DND-41 (cell line): ENCODE measurements at places on chromosomes 2 and 18.

DNA sequence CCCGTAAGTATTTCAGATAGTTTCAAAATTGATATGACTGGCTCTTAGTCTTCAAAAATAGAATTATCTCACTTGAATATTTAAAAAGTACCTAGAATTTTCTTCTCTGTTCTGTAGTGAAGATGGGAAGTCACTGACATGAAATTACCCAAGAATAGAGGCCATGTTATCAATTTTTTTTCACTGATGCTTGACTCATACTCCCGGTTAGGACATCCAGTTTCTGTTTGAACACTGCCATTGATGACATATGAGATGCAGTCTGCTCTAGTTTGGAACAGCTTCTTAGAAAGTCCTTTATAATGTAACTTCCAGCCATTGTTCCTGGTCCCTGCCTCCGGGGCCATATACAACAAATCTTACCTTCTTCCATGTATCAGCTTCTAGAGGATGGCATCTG, 26.0 kb downstream of the MAP3K20 start:
- no peaks in the 10 kb centered on the region for H3K27me3 ChIP-seq
- H3K36me3 ChIP-seq: peaks cover 14% of the 10 kb centered on the region
- DNase-seq: no peak
- no peaks in the 10 kb centered on the region for H3K4me1 ChIP-seq
- no peak overlapping the region for H3K4me3 ChIP-seq

GRCh38 chr2:203758841-203759689, 52.6 kb downstream of the CD28 start:
- H3K27me3 ChIP-seq: no peaks in the 10 kb centered on the region
- peak overlapping the region; percentile 23 for H3K27ac ChIP-seq
- no peak overlapping the region for H3K4me3 ChIP-seq
- no peaks in the 10 kb centered on the region for H3K36me3 ChIP-seq
- H3K4me1 ChIP-seq: no peaks in the 10 kb centered on the region

GRCh38 chr2:57160976-57161375, 885.6 kb upstream of the VRK2 start:
- H3K36me3 ChIP-seq: no peaks in the 10 kb centered on the region
- DNase-seq: no peak
- no peak overlapping the region for H3K27ac ChIP-seq

DNA sequence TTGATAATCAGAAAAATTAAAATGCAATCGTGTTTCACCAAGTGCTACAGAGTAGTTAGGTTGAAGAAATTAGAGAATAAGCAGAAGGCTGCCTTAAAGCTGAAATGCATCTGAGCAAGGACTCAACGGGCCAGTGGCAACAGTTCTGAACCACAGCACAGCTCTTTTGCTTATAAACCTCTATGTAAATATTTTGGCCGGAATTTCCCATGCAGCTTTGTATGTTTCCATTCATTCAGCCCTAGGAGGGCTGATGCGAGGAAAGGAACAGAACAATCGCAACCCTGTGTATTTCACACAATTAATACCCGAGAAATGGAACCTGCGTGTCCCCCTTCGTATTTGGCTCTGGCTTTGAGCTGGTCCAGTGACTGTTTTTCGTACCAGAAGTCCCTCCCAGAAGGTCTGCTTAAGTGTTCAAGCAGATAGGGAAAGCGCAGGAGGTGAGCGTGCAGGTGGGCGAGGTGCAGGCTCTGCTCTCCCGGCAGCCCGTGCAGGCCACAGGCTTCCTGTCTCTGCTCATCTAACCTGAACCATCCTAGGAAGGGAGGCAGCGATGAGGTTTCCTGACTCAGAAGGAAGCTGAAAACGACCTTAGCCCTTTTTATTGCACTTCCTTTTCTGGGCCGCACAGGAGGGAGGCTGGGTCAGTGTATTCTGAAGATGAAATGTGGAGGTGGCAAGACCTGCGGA, 67.3 kb downstream of the ASB1 start:
- no peaks in the 10 kb centered on the region for H3K36me3 ChIP-seq
- DNase-seq: no peak
- H3K4me1 ChIP-seq: no peaks in the 10 kb centered on the region
- no peak overlapping the region for H3K4me3 ChIP-seq
- no peak overlapping the region for H3K27ac ChIP-seq

- no peak for DNase-seq
- H3K4me1 ChIP-seq: no peaks in the 10 kb centered on the region
- no peaks in the 10 kb centered on the region for H3K27me3 ChIP-seq
- no peaks in the 10 kb centered on the region for H3K36me3 ChIP-seq
- no peak overlapping the region for H3K4me3 ChIP-seq
Measured at GRCh38 chr2:94995553-94996304, 29.8 kb upstream of the MAL start.

DNA sequence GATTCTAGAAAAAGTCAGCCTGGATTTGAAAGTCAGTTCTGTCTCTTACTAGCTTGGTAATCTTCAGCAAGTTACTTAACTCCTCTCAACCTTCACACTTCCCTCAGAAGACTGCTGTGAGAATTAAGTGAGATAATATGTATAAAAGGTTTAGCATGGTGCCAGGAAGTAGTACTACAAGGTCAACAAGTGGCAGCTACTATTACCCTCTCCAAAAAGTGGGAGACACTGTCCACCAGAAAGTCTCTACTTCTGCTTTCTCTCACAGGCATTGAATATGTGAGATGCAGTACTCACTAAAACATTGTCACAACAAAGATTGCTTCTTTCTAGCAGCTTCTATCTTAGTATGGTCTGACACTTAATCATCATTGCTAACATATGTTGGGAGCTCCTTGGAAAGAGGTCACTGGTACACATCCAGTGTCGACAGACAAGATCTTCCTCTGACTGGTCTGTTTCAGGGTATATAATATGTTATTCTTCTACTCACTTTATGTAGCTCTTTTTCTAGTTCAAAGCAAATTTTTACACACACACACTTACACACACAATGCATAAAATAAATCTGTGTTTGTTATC, 47.9 kb downstream of the DOCK10 start:
- no peaks in the 10 kb centered on the region for H3K4me1 ChIP-seq
- H3K4me3 ChIP-seq: no peak overlapping the region
- DNase-seq: no peak
- H3K27ac ChIP-seq: no peak overlapping the region

GRCh38 chr2:113791697-113792590, 35.5 kb upstream of the SLC35F5 start:
- no peaks in the 10 kb centered on the region for H3K27me3 ChIP-seq
- no peaks in the 10 kb centered on the region for H3K4me1 ChIP-seq
- H3K4me3 ChIP-seq: no peak overlapping the region
- H3K36me3 ChIP-seq: no peaks in the 10 kb centered on the region
- no peak for DNase-seq

- no peak for DNase-seq
- peaks cover 24% of the 10 kb centered on the region for H3K27me3 ChIP-seq
- H3K36me3 ChIP-seq: no peaks in the 10 kb centered on the region
- H3K4me1 ChIP-seq: no peaks in the 10 kb centered on the region
- H3K4me3 ChIP-seq: no peak overlapping the region
Measured at GRCh38 chr18:2847317-2848246, 776 bp downstream of the EMILIN2 start.

DNA sequence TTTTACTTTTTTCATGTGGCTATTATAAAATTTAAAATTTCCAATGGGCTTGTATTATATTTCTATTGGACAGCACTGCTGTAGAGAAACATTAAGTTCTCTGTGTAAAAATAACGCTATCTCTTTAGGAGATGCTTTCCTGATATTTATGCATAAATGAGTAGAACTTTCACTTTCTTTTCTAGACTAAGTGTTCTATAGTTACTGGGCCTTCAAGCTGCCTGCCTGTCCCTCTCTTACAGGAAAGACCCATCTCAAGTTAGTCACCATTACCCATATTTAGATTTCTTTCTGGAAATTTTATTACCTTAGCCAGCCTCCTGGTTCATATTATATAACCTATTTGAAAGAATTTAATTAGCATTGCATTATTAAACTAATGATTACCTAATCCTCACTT, 4.8 kb downstream of the ITGA4 start:
- peak; percentile 34 for DNase-seq
- H3K36me3 ChIP-seq: peaks cover 93% of the 10 kb centered on the region
- no peaks in the 10 kb centered on the region for H3K27me3 ChIP-seq
- H3K4me1 ChIP-seq: peaks cover 67% of the 10 kb centered on the region
- H3K4me3 ChIP-seq: peak overlapping the region; percentile 8; the same call in 1 of the 2 replicates

DNA sequence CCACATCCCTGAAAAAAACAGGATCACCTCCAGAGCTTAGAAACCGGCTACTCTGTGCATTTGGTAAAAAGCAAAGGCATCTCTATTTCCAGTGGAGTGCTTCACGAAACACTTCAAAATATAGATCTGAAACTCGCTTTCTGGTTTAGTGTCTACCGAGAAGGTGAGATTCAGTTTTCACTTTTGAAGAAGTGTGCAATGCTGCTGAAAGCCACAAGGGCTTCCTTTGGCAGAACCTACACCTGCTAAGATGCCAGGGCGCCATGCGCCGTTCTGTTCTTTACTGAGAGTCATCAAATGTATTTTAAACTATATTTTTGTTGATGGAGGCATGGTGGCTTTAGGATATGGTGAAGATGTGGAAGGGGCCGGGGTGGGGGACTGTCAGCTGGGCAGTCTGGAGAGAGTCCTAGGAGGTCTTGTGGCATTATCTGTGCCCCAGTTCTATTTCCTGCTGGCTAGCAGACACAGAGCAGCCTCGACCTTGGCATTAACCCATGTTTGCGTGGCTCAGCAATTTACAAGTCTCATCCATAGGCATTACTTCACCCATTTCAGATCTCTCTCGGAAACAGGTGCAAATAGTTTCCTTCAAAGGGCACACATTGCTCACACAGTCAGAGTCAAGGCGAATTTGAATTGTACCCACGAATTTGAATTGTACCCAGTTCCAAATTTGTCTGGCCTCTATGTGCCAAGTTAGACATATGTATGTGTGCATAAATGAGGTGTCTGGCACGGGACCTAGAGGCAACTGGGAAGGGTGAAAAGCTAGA, 46.7 kb upstream of the KCNF1 start:
- H3K4me1 ChIP-seq: no peaks in the 10 kb centered on the region
- DNase-seq: no peak
- no peak overlapping the region for H3K27ac ChIP-seq
- no peak overlapping the region for H3K4me3 ChIP-seq

DNA sequence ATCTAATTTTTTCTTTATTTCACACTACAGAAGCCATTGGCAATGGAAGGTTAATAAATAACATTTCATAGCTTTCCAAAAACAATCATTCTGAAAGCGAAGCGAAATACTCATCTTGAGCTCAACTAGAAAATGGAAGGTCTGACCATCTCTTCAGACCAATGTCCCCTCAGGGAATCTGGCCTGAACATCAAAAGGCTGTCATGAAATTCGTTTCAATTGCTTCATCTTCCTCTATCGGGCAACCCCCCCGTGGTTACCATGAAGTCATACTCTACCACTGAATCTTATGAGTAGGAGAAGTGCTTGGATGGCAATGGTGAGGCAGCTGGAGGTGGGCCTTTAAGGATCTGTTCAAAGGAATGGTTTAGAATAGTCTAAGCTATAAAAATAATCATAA, 22.9 kb upstream of the CYTIP start:
- H3K4me1 ChIP-seq: no peaks in the 10 kb centered on the region
- no peak overlapping the region for H3K27ac ChIP-seq
- H3K36me3 ChIP-seq: no peaks in the 10 kb centered on the region
- no peak overlapping the region for H3K4me3 ChIP-seq
- no peaks in the 10 kb centered on the region for H3K27me3 ChIP-seq

GRCh38 chr2:241724975-241725870, 9.2 kb upstream of the D2HGDH start:
- no peak for DNase-seq
- H3K36me3 ChIP-seq: peaks cover 56% of the 10 kb centered on the region
- H3K27me3 ChIP-seq: no peaks in the 10 kb centered on the region
